Activated CD8-positive, alpha-beta T cell treated with anti-CD3 and anti-CD28 coated beads for 36 hours (primary cell): ENCODE measurements at places on chromosomes 7 and 10. TPM values are rescaled to one million over a fixed set of nuclear protein-coding genes. Genes with fewer than 3 reads are reported as not detected.
A peak's percentile ranks its signal among the peaks of the same experiment; 100 is the strongest.

- no peak for DNase-seq
Measured at GRCh38 chr10:114188900-114189299, 9.7 kb downstream of the TDRD1 start.

DNA sequence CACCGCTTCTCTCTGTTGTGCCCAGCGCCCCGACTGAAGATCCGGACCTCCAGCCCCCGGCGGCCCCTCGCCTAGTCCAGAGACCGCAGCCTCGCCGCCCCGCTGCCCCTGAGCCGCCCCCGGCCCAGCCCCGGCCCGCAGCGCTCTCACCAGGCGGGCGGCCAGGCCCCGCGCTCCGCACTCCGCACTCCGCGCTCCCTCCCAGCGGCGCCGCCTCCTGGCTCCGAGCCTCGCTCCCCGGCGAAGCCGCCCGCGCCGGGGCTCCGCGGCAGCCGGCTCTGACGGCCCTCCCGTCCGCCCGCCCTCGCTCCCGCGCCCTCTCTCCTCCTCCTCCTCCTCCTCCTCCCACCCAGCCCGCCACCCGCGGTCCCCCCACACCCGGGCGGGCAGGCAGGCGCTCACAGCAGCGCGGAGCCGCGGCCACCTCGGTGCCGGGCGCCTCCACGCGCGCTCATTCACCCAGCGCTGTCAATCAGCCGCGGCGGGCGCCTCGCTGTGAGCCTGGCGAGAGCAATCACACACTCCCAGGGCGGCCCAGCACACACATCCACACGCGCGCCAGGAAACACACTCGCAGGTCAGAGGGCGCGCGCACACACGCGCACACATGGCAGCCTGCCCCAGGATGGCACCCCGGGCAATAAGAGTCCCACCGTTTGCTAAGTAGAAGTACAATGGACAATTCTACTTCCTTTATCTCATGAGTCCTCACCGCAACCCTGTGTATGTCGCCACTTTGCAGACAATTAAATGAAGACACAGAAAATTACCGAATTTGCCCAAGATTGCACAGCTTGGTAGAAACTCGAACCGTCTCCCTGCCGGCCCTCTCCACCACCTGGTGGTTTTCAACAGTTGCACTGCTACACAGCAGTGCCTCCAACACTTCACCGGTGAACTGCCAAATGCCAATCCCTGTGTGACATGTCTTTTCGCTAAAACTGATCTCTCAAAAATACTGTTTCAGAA, at the start of gene PRRT4:
Gene PRRT4 (minus strand): TSS at position 280 of the 969 bp plus-strand sequence.
- DNase-seq = peak; percentile 45

DNA sequence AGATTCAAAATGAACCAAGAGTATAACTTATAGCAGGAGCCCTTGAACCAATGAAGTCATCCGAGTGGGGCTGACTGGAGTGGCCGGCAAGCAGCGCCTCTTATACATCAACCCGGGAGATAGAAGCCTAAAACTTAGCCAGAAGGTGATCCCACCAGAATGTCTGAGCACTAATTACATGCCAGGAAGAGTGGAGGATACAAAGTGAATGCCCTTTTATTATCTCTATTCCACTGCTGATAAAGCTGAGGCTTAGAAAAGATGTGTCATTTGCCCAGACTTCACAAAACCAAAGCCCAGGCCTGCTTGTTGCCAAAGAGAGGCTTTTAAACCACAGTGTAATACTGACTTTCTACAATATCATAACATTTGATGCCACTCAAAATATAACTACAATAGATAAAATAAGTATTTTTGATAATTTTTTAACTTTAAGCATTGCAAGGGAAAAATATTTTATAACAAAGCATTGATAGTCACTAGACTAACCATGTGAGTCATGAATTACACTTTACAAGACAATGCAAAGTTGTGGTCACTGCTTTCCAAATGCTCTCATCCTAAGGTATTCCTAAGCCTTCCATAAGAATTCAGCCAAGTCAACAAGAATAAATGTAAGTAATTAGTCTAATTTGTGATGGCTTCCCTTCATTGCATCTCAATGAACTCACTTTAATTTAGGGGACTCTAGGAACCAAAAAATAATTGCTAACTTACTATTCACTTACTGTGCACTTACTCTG, 58.6 kb upstream of the ARID5B start:
- no peak for DNase-seq

GRCh38 chr7:22333680-22334141, 23.2 kb downstream of the RAPGEF5 start:
- no peak for DNase-seq

GRCh38 chr10:28370107-28370835, 67.4 kb upstream of the MPP7 start:
- DNase-seq = no peak

DNA sequence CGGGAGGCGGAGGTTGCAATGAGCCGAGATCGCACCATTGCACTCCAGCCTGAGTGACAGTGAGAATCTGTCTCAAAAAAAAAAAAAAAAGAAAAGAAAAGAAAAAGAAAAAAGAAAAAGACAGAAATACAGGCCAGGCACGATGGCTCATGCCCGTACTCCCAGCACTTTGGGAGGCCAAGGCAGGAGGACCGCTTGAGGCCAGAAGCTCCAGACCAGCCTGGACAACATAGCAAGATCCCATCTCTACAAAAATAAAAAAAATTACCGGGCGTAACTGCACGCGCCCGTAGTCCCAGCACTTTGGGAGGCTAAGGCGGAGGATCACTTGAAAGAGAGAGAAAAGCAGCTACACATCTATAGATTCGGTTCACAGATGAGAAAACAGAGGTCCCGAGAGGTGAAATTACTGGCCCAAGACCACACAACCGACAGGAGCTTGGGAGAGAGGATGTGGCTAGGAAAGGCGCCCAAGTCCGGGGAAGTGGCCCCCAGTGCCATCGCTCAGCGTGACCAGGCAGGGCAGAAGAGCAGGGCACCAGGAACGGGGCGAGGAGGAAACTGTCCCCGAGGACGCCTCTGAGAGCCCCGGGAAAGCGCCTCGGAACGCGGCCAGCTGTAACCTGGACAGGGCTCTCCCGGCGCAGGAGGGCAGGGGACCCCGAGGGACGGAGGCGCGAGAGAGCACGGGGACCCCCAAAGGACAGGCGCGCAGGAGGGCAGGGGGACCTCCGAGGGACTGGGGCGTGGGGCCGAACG, 612 bp downstream of the SNX8 start:
- DNase-seq = peak; percentile 13

- DNase-seq = no peak
Measured at GRCh38 chr7:95623788-95624187, 27.5 kb upstream of the PDK4 start.

DNA sequence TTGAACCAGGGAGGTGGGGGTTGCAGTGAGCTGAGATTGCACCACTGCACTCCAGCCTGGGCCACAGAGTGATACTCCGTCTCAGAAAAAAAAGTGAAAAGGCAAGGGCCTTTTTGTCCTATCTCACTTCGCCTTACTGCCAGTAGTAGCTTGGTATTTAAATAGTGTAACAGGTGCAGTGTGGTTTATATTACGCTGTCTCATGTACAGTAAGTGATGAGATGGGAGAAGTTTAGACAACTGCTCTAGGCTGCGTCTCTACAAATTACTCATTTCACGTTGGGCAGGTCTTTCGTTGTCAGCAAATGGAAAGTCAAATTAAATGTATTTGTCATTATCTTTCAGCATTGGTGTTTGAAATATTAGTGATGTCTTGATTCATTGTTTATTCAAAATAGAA, 15.5 kb upstream of the PFKFB3 start:
- no peak for DNase-seq

DNA sequence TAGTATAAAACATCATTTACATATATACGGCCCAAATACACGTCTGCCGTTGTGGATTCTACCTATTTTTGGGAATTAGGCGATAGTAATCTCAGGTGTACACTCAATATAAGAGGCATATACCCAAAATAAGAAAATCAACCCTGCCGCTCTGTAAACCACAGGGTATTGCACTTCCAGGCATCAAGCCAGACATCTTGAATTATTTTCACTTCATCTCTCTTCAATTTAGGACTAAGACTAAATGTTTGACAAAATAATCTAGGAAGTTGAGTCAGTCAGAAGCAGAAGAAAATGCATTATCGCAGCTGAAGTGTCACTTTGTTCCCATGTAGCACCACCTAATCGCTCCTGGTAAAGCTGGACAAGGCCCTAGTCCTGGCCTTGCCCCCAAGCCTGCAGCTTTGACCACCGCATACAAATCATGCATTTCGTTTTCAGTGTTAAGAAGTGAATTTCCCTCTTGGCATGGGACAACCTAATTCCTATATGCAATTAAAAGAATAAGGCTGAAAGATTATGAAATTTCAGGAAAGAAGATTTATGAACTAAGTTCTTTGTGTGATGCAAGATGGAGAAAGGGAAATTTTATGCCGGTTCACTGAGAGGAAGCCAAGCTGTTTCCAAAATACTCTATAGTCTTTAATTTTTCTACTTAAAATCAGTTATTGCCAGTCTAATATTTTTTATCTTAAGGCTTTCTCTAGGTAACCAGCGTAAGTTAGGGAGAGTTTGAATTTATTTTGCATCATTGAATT, 26.0 kb downstream of the CABCOCO1 start:
- no peak for DNase-seq

The CHST3 gene
- total RNA-seq = 0.36 TPM

The CLDN3 gene
- not detected for total RNA-seq

The TEX47 gene
- total RNA-seq = not detected

The ADAMTS14 gene
- 0.25 TPM for total RNA-seq

The CPN1 gene
- total RNA-seq = not detected

The MKX gene
- total RNA-seq = 1.1 TPM

The SAP25 gene
- 9.9 TPM for total RNA-seq
